ENCODE measurements at places on chromosomes 2 and 18.

DNA sequence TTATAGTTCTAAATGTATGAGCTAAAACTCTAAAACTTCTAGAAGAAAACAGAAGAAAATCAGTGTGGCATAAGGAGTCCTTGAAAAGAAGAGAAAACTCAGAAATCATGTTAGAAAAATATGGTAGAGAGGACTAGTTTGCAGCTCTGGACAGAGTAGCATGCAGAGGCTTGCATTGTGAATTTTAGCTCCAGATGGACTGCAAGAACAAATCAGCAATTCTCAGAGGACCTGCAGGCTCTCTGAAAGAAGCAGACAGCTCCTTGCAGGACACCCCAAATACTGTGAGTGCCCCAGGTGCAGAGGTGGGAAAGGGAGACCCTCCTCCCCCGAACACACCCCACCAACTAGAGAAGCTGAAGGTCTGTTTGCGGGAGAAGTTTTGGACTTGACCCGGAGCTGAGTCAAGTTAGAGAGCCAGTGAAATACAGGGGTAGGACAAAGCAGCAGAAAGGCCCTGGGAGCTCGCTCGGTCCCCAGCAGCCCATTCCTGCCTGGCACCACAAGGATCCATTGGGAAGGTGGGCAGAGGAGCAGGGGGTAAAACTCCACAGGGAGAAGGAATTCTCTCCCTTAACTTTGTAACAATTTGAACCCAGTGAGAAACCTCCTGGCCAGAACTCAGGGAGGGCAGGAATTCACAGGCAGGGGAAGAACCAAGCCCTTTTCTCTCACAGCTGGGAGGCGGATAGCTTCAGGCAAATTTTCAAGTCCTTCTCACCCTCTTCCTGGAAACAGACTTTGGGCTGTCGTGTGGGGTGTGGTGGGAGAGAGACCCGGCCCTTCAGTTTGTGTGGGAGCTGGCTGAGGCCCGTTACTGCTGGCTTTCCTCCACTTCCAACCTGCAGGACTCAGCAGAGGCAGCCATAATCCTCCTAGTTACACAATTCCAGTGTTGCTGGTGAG, 216.2 kb upstream of the SLC35G4 start:
- DNase-seq: no peak

DNA sequence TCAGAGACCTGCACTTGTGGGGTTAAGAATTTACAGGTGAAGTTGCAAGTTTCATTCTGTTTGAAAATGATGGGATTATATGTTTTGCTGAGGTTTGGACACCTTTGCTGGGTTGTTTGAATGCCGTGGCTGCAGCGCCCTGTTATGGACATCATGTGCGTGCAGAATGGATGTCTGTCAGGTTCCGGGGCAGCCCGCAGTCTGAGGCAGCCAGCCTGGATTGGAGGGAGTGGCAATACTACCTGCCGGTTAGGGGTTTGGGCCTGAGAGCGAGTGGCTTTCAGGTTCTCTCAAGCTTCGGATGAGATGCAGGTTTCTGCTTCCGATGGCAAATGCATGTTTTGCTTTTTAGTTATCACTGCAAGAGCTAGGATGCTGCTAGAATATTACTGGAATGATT, 1.1 kb downstream of the CASP8 start:
- no peak for DNase-seq

- no peak for DNase-seq
Observed at GRCh38 chr2:176169181-176169580, 12.1 kb downstream of the HOXD3 start.

DNA sequence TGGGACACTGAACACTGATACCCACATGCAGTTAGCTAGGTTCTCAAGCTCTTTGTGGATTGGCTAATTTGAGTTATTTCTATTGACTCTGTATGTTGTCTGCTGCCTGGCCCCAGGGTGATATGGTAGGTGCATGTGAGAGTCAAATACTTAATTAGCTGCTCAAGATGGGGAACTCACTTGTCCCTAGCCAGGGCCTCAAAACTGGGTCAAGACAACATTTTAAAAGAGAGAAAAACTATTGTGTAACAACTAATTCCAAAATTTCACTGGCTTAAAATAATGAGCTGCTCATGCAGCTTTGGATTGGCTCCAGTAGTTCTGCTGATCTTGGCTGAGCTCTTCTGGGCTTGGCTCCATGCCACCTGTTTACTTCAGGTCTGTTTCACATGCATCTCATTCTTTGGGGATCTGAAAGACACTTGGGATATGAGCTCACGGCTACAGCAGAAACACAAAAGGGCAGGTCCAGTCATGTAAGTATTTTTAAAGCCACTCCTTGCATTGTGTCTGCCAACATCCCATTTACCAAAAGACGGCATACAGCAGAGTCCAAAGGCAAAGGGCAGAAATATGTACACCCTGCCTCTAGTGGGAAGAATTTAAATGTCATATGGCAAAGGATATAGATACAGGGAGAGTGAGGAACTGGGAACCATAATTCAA, 716.8 kb downstream of the SUCLG1 start:
- DNase-seq: no peak

- no peak for DNase-seq
Observed at GRCh38 chr2:195343540-195343939, 313.5 kb upstream of the SLC39A10 start.

- no peak for DNase-seq
Observed at GRCh38 chr2:128003463-128003862, 24.4 kb downstream of the SAP130 start.

- no peak for DNase-seq
Observed at GRCh38 chr2:155442088-155442487, 743.6 kb downstream of the KCNJ3 start.

GRCh38 chr2:181780047-181780651, 99.8 kb upstream of the NEUROD1 start:
- DNase-seq: no peak

GRCh38 chr2:2974982-2975381, 402.6 kb downstream of the EIPR1 start:
- no peak for DNase-seq

- DNase-seq: no peak
Observed at GRCh38 chr2:26988058-26988860, 17.8 kb downstream of the MAPRE3 start.

GRCh38 chr2:151297882-151298281, 8.4 kb upstream of the NMI start:
- DNase-seq: no peak

GRCh38 chr2:211359347-211359746, 802.9 kb downstream of the CPS1 start:
- DNase-seq: no peak

DNA sequence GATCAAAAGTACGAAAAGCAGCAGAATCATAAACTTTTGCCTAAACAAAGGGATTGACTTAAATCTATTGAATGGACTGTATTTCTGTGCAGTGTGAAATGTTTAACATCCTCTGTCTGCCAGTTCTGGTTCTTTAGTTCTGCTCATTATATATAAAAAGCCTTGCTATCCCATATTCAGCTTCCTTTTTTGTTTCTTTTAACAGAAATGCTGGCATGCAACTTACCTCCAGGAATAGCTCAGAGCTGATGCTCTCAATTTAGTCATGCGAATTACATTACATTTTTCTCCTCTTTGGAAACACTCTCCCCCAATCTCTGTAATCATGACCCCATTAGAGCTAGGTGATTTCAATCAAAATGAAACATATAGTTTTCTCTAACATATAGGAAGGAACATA, 73.6 kb downstream of the SPHKAP start:
- no peak for DNase-seq

DNA sequence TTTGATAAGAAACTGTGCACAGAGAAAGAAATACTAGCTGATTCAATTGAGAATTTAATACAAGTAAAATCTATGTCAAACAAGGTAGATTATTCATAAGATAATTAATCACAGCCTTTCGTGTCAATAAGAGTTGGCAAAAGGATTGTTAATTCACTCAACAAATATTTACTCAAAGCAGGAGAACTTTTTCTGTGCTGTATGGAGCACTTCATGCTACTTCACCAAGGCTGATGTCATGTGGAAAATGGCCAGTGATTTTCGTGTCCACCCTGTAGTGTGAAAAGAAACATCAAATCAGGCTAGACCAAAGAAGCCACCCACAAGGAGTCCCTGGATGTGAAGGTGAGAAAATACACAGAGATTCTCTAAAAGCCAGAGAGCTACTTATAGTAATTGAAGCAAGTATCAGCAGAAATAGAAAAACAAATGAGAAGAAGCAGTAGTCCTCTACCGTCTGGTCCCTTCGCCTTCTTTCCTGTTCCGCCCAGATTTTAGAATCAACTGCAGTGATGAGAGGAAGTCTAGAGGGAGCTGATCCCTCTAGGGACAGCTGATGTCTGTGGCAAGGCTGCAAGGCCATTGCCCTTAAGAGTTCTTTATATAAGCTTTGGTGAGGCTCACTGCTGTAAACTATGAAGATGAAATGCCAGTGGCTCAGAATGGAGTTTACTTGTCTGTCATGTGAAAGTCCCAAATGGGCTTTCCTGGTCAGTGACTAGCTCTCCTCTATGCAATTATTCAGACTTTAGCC, 201.3 kb upstream of the APCDD1 start:
- no peak for DNase-seq

DNA sequence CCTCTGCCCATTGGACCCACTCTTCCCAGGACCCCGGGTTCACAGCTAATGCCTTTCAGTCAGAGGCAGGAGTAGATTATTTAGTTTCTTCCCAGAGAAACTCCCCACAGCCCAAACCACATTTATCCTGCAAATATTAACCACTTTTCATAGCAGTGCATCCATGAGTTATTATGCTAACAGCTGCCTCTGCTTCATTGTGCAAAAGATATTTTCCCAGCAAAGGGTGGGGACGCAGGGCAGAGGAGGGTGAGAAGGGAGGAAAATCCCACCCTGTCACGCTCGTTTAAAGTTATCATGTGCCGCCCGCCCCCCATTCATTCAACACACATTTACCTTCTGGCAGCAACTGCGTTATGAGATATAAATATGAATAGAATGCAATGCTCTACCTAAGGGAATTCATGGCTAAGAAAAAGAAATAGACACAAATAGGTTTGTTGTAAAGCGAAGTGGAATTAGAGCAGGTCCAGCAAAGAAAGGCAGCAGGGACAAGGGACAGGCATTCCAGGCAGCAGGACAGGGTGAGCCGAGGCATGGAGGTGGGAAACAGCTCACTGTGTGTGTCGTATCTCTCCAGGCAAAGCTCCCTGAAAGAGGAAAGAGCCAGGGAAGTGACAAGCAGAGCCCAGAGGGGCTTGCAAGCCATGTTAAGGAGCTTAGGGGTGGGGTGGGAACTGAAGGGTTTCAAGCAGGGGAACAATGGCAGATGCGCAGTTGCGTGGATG, 46.3 kb upstream of the LTBP1 start:
- DNase-seq: no peak

DNA sequence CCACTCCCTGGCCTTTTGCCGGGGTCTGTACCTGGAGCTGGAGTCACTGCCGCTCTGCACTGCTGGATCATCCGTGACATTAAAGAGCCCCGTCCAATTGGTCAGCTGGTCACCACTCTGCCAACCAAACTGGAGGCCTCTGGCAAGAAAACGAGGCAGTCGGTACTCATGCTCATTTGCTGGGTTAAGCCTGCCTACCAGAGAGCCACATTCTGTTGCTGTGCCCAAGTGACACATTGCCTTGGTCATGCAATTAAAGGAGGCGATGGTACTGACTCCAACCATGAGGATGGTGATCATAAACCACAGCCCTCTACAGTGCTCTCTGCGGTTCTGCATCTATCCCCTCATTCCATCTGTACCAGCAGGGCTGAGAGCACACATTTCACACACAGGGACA, 35.5 kb downstream of the ST8SIA5 start:
- DNase-seq: no peak

DNA sequence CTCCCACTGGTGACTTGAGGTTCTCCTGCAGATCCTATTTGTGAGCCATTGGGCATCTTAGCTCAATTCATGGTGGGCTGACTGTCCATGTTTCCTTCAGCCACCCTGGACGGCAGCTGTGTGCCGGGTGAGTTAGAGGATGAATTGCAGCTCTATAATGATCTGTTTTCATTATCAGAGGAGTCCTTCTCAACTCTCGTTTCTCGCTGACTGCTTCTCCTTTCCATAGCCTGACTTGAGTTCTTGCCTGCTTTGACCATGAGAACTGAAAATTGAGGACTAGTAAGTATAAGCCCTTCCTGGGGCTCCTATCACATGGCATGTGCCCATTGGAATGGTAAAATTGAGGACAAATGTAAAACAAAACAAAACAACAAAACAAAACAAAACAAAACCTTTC, 121.8 kb downstream of the CDC42EP3 start:
- DNase-seq: no peak

GRCh38 chr18:41391616-41392595, 563.1 kb upstream of the PIK3C3 start:
- DNase-seq: peak; percentile 66

- DNase-seq: no peak
Observed at GRCh38 chr2:61368687-61369665, 101.9 kb downstream of the USP34 start.

- no peak for DNase-seq
Observed at GRCh38 chr2:239905306-239905705, 119.8 kb downstream of the NDUFA10 start.

- DNase-seq: peak; percentile 85
Observed at GRCh38 chr18:48445540-48445939, 36.4 kb upstream of the ZBTB7C start.

DNA sequence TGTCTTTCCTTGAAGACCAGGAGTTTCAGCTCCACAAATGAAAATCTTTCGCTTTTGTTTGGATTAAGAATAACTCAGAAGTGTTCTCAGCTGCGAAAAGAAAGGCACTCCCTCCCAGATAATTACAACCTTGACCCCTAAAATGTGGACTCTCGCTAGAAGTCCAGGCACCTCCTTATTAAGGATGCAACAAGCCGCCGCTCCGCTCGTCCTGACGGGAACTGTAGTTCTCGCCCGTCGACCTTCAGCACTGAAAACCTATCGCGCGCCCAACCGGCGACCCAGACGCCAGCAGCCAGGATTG, 559 bp downstream of the IMMT start:
- no peak for DNase-seq

DNA sequence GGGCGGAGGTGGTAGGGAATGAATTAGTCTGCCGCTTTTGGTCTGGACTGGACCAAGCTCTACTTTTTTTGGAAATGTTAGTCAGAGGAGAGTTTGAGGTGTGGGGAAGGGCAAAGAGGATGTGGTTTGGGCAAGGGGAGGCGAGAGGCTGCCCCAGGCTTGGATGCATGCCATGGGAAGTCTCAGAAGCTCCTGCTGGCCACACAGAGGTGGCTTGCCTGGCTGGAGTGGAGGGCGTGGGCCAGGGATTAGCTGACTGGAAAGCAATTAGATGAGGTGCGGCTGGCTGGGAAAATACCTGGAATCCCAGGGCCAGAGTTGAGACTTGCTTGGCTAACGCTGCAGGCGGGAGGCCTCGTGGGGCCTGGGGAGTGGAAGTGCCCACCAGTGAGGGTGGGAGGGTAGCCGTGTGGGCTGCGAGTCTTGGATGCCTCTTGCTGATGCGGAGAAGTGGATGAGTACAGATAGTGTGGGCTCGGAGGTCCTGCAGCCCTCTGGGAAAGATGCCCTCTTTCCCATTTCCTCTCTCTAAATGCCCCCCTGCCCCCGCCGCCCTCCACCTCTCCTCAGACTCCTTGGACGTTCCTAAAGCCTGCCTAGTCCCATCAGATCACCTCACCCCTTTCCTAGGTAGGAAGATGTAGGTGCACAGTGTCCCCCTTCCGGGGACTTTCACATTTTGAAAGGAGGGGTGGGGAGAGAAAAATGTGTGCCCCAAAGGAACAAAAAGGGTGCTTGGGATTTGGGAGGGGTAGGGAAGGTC, 117.6 kb downstream of the SMAD7 start:
- no peak for DNase-seq

All from endothelial cell (in vitro differentiated cells).